ENCODE measurements at places on chromosomes 16 and 17.
A peak's percentile ranks its signal among the peaks of the same experiment; 100 is the strongest.

GRCh38 chr17:17815436-17816200 lies 21.2 kb downstream of the SREBF1 start:
- DNase-seq = no peak

DNA sequence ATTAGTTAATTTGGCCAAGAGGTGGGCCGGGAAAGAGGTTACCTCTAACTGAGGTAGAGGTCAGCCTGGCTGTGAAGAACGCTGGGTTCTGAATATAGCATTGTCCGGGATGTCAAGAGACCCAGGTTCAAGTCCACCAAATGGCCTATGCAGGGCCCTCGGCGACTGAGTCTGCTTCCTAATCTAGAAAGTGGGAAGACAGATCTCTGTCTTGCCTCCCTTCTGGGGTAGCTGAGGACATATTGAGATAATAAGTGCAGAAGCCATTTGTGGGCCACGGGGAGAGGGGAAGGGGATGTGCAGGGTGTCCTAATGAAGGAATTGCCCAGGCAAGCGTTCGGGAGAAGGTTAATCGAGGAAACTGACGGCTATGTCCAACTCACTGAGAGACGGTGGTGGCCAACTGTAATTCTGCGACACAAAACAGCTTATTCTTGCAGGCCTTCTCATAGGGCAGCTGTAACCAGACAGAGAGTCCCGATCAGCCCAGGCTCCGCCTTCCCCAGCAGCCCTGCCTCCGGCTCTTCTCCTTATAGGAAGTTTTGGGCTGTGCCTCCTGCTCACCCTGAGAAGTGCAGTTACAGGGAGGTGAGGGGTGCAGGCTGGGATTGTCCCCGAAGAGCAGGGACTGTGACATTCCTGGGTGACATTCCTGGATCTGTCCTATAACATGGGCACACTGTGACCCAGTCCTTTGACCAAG lies 15.9 kb downstream of the HASPIN start:
- no peak for DNase-seq

GRCh38 chr16:17068524-17068923 lies 402.2 kb downstream of the XYLT1 start:
- no peak for DNase-seq

DNA sequence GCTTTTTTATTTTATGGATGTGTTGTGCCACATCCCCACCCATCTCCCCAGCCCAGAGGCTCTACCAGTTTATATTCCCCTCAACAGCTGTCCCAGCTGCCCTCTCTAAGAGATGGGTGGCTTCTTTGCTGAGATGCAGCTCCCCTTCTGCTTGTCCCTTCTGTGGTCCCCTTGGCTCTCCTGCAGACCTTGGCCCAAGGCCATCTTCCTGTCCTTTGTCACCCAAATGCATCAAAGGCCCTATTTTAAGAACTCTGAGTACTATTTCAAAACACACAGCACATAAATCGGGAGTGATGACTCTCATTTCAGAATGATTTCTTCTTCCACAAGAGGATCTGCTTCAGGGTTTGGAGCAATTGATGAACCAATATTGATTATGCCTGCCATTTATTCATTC lies 85.3 kb downstream of the SPACA3 start:
- no peak for DNase-seq

GRCh38 chr17:28398280-28398981 lies 7.6 kb downstream of the SLC46A1 start:
- DNase-seq = no peak

GRCh38 chr16:55622930-55623561 lies 32.7 kb upstream of the SLC6A2 start:
- no peak for DNase-seq

- DNase-seq = no peak
Observed at GRCh38 chr17:17217995-17218394, 11.9 kb upstream of the PLD6 start.

GRCh38 chr17:72126575-72127486 lies 6.0 kb downstream of the SOX9 start:
- no peak for DNase-seq

DNA sequence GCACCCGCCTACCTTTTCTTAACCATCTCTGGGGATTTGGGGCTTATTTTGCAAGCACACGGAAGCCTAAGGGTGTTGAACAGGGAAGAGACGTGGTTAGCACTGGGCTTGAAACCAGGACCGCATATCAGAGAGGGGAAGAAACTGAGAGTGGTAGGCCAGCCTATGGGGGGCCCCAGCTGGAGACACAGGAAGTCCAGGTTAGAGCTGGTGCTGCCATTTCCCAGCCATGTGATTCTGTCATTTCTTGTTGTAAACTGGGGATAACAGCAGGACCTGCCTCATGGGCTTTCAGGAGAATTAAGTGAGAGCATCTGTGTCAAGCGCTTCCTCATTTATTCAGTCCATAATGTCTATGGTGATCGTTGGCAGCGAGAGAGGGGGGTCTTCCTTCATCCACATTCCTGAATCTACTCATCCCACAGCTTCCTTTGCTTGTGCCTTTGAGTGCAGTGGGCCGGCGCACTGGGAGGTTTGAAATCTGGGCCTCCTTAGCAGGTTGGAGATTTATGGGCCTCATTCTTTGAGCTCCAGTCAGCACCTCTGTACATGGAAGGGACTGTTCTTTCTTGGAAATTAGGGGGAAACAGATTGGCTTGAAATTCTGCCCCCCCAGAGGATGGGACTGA lies 20.1 kb downstream of the NKD1 start:
- DNase-seq = no peak

DNA sequence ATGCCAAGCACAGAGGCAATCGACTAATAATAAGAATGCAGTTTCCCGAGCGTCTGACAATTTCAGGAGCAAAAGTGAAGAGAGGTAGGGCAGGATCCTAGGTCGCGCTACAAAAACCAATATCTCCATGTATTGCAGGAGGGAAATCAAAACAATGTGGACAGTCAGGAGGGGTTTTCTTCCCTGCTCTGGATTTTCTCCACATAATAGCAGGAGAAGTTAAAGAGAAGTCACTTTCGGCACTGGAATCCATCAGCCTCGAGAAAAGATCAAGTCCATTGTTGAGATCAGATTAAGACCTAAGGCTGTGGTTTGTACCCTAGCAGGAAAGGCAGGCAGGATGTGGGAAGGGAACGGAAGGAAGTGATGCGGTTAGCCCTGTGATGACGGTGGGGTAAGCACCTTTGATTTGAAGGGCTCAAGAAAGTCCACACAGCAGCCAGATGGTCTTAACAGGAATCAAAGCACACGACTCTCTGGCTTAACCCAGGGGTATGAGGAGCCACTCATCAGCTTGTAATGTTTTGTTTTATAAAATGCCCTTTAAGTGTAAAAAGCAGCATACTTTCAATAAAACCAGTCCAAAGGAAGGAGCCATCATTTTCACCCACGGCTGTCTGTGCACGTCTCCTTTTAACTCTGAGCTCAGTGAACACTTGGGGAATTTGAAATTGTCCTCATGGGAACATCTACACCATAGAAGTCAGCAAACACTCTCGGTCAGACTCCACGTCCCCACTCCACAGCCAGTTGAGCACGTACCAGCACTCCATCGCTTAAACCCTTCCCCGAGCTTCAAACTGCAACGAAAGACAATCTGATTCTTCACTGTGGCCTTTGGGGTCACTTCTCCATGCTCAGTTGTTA lies 15.8 kb upstream of the AKTIP start:
- peak; percentile 99 for DNase-seq

DNA sequence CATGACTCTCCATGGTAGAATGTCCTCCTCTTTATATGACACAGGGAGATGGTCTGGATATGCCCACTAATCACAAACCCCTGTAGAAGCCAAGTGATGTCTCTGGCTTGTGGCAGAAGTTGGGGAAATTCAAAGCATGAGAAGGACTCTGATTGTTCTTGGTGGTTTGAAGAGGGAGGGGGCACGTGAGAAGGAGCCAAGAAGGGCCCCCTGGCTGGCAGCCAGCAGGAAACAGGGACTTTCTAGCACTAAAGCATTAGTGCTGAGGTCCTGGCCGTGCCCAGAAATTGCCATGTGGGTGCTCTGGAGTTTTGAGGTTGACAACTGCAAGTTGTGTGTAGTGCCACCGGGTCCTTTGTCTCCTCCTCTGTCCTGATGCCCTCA lies 199.9 kb downstream of the LGALS9B start:
- peak; percentile 18 for DNase-seq
